ENCODE measurements at places on chromosomes 1 and 21. TPM values are rescaled to one million over a fixed set of nuclear protein-coding genes. Genes with fewer than 3 reads are reported as not detected.

Gene CAMTA1
- total RNA-seq = 19.9 TPM

Gene OLFML2B
- 1.1 TPM for total RNA-seq

DNA sequence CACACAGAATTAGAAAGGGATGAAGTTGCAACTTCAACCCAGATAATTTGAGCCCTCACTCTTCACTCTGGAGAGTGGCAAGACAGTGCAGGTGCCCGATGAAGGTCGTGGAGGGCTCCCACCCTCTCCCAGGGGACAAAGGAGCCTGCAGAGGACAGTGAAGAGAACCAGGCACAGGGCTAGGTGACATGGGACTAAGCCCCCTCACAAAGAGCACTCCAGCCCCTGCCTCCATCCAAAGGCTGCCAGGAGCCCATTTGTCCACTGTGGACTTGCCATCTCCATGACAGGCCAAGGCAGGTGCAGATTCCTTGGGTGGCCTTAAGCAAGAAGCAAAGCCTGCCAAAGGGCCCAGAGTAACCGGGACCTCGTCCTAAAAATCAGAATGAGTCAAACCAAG lies 15.1 kb downstream of the ERRFI1 start:
- DNase-seq = no peak

GRCh38 chr1:5140136-5140535 lies 485.7 kb downstream of the AJAP1 start:
- no peak for DNase-seq

- no peak for DNase-seq
Measured at GRCh38 chr1:226553924-226554282, 5.3 kb downstream of the STUM start.

Gene RYR2
- not detected for total RNA-seq

- no peak for DNase-seq
Measured at GRCh38 chr1:56403321-56403720, 176.0 kb downstream of the PLPP3 start.

DNA sequence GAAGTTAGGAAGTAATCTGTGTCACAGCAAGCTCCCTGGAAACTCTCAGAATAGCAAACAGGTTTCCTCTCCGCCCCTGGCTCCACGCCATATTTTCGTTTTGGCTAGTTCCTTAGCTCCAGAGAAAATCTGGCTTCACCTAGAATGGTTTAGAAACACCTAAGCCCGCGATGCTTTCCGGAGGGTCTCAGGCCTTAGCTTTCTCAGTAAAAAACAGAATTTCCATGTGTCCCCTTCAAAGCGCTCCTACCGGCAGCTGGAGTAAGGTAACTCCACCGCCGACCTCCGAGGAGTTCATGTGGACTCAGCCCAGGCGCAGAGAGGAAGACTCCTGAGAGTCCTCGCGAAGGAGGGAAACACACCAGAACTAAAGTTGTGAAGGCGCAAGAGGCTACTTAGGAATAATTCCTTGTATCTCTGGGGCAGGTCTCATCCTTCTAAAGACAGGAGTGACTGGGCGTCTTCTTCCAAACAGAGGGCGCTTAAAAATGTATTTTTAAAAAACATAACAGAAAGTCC lies 406 bp downstream of the KIAA0040 start:
- peak; percentile 35 for DNase-seq

Gene PTPRF
- total RNA-seq = 1.9 TPM

GRCh38 chr1:7614576-7615074 lies 156.5 kb upstream of the VAMP3 start:
- DNase-seq = no peak

GRCh38 chr1:234992065-234992464 lies 136.6 kb downstream of the TOMM20 start:
- no peak for DNase-seq

DNA sequence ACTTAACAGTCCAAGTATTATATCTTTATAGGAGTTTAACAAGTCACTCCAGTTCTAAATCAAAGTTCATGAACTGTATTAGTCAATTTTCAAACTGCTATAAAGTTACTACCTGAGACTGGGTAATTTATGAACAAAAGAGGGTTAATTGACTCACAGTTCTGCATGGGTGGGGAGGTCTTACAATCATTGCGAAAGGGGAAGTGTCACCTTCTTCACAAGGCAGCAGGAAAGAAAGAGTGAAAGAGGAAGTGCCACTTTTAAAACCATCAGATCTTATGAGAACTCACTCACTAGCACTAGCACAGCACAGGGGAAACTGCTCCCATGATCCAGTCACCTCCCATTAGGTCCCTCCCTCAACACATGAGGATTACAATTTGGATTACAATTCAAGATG lies 70.0 kb downstream of the CLCA4 start:
- DNase-seq = peak; percentile 93
